ENCODE measurements at places on chromosomes 12 and 14.

DNA sequence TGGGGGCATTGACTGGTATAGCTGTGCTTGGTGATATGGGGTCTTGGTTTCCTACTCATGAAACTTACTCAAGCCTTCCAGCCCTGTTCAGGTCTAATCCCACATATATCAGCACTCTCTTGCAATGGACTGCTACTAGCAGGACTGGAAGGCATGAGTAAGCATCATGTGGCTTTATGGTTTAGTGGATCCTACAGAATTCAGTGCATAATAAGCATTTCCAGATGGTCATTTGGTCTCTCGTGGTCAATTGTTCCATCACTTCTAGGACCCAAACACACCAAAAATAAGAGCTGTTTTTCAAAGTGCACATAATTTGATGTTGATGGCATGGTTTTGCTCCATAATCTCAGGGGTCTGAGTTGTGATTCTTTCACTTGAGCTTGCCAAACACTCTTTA is 114.4 kb downstream of the LMNTD1 start:
- no peak for DNase-seq

DNA sequence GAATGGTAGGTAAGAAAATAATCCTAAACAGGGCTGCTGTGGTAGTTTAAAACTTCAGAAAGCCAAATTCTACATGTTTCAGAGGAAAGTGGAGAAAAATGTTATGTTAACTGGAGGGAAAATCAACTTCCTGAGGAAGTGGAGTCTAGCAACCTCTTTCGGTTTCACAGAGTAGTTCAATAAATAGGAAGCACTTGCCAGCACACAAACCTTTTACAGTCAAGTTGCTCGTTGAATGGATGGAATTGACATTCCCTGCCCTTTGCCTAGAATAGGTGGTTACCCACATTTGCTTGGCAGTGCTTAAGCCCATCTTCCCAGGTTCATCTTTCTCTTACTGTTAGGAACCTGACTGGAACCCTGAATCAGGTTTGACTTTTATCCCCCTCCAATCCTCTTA is 15.9 kb downstream of the ANKRD13A start:
- no peak for DNase-seq

GRCh38 chr12:60269611-60270269 is 673.9 kb downstream of the SLC16A7 start:
- no peak for DNase-seq

DNA sequence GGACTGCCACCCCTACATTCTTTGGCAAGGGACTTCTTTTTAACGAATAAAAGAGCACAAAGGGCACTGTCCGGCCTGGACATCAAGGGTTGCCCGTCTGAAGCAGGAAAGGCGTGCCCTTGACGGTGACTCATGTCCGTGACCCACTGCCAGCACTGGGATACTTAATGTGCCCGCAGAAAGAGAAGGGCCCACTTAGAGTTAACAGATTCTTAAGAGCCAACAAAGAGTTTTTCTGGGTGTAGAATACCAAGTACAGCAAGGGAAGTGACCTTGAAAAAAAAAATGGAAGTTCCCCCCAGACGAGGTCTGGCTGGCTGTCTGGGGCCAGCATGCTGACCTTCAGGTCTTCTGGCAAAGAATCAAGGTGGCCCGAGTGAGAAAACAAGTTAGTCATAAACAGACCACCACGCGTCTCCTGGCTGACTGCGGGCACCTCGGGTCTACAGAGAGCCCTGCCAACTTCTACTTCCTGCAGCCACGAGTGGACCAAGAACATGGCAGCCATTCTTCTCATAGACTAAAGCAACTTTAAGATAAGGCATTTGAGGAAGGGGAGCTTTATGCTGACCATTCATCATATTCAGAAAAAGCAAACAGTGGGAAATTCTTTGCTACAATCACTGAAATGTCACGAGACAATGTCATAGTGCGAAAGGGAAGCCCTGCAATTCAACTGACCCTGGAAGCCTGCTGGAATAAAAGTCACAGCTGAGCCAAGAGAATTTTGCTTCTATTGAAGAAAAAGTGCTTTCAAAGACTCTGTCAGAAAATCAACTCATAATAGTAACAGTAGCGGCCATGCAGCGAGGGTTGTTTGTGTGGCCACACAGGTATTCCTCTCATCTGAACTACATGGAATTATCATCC is 10.5 kb upstream of the SELPLG start:
- DNase-seq = no peak

- DNase-seq = no peak
Measured at GRCh38 chr12:114876968-114877680, 193.1 kb upstream of the TBX3 start.

DNA sequence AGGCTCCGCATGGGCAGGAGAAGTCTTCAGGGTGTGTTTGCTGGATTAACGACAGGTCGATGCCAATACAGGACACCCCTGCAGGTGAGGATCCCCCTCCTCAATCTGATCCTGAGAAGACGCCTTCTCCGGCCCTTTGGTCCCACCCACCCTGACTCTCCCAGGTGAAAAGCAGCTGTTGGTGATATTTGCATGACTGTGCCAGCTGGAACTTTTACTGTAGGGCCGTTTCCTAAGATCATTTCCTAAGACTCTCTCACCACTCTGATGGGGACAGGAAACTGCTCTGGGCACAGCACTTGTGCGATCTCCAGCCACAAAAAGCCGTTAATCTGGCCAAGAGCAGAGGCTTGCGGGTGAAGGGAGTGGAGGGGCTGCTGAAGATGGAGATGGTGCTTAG is 16.8 kb upstream of the EIF5 start:
- no peak for DNase-seq

- DNase-seq = no peak
Measured at GRCh38 chr12:24780697-24781368, 168.1 kb downstream of the BCAT1 start.

DNA sequence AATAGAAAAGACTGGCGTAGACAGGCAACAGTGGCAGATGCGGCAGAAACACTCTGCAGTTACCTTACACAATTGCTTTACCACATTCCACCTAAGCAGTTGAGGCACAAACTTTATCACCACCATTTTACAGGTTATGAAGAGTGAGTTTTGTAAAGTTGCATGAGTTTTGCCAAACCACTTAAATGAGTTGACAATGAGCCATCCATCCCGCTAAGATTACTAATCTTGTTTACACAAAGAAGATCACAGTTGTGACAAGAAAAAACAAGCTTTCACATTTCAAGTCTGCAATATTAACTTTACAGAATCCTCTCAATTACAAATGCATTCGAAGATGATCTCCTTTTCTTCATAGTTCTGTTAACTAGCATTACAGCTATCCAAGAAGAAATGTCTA is 1.8 kb downstream of the TMCC3 start:
- DNase-seq = no peak

- no peak for DNase-seq
Measured at GRCh38 chr12:90327793-90328743, 619.4 kb upstream of the ATP2B1 start.

GRCh38 chr14:87756661-87757060 is 236.3 kb downstream of the GALC start:
- DNase-seq = no peak

DNA sequence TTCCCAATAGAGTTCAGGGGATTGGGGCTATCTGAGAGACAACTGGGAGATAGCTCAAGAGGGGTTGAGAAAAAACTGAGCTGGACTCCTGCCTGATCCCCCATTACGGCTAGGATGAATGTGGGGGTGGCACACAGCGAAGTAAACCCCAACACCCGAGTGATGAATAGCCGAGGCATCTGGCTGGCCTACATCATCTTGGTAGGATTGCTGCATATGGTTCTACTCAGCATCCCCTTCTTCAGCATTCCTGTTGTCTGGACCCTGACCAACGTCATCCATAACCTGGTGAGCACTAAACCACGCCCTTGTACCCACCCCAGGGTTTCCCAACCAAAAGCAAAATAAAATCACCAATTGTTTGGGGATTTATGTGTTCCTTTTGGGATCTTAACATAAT is 1.0 kb downstream of the ORMDL2 start:
- no peak for DNase-seq

DNA sequence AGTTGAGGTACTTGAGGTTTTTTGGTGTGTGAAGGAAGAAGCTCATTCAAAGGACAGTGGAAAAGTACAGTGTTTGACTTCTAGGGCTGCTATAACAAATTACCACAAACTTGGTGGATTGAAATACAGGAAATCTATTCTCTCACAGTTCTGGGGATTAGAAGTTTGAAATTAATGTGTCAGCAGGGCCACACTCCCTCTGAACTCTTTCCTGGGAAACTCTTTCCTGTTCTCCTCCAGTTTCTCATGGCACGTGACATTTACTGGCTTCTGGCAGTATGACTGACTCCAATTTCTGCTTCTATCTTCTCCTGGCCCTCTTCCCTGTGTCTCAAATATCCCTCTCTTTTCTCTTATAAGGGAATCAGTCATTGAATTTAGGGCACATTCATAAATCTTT is 160.2 kb downstream of the CCDC91 start:
- no peak for DNase-seq

- no peak for DNase-seq
Measured at GRCh38 chr14:53956427-53957201, at the start of gene BMP4. Gene BMP4, minus strand, starts transcription at chr14:53956825. Its CDS starts 4,603 bp downstream, at chr14:53952222.

- DNase-seq = no peak
Measured at GRCh38 chr12:386651-387050, 2.5 kb downstream of the KDM5A start.

DNA sequence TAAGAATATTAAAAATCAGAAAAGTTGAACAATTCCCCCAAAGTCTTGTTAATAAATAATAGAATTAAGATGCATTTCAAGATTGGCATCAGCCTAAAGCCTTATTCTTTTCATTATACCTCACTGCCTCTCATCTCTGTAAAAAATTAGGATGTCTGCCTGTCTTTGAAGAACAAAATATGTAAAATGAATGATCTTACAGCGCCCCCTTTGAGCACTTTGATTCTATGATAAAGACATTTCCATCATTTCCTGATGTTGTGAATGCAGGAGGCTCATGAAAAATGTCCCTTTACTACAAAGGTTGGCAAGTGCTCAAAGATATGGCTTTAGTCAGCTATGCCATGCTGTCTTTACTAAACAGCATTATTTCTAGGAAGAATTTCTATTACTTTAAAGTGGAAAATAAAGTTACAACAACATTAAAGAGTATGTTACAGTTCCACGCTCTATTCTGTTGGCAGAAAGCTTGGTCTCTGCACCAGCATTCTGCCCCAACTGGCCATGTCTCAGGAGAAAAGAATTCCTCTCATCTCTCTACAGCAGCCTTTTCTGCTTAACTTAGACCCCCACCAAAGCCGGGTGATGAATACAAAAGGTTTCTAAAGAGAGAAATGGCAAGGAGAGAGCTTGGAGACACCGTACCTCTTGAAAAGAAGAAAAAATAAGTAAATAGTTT is 95.1 kb downstream of the LLPH start:
- no peak for DNase-seq

DNA sequence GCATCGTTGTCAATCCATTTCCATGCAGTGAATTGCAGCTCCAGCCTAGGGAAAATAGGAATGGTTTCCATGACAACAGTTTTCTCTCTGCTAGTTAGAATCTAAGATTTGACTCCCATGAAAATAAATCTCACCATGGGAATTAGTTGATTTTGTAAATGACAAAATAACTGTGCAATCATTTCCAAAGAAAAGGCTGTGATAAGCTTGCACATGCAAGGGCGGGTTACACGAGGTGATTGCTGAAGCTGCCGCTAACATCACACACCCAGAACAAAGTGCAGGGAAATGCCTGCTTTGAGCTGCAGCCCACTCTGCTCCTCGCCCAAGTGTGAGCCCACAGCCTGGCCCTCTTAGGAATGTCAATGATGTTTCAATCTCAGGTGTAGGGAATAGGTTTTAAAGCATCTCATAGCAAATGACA is 53.8 kb downstream of the TRIM9 start:
- DNase-seq = no peak

GRCh38 chr12:121800694-121801594 is 2.9 kb upstream of the SETD1B start:
- DNase-seq = peak; percentile 57

- DNase-seq = no peak
Measured at GRCh38 chr14:104395276-104395675, 184.3 kb upstream of the C14orf180 start.

GRCh38 chr12:27213304-27213703 is 30.8 kb upstream of the STK38L start:
- no peak for DNase-seq

Data from activated T-helper 1 cell treated with anti-CD3 and anti-CD28 coated beads, Interleukin-2, amount 50 U/mL, for 16 hours (primary cell).